BJ (cell line): ENCODE measurements at places on chromosomes 1 and 21.

DNA sequence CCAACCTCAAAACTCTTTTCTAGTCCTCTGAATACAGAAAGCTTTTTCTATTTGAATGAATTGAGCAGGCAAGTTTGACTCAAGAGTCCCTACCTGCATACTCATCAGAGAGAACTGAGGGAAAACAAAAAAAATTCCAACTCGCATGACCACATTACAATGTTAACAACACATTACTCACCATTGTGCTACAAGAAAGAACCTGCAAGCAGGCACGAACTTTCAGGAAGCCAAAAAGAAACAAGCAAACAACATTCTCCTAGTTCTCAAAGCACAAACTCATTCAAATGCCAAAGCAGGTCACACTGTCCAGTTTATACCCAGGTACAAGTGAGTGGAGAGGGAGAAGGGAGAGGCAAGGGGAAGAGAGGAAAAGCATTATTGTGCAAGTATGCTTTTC, 14.6 kb downstream of the OTUD7B start:
- no peak for DNase-seq

GRCh38 chr1:229058729-229059128, 212.2 kb upstream of the RAB4A start:
- DNase-seq, result no peak

- peak; percentile 2 for DNase-seq
Observed at GRCh38 chr1:247482747-247483146, 24.8 kb upstream of the OR2B11 start.

DNA sequence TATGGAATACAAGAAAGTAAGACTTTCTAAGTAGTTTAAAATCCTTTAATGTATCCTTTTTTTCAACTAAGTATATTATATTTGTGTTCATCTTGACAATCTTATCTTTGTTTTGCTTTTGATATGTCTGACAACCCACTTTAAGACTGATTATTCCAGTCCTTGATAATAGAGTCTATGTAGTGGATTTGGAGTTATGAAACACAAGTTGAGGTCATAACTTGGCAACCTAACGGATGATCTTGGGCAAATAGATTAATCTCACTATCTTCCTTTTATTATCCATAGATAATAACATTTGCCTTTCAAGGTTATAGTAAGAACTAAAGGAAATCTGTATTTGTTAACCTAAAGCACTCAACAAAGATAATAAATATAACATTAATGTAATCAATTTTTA, 4.8 kb upstream of the GBP2 start:
- DNase-seq, result no peak

DNA sequence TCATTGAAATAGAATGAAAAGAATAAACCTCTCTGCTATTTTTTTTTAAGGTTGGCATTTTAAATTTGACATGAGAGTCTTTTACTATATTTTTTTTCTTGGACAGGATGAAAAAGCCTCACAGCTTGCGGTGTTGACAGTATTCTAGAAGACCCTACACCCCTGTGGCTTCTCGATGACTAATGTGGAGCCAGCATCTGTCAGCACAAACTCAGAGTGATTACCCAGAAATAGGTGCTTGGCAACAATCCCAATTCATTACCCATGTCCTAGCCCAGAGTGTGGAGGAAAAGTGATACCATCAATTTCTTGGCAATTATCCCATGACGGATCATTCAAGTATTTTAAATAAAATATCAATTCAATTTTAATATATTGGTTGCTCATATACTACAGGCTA, 186.8 kb upstream of the MAP1LC3C start:
- DNase-seq, result no peak

DNA sequence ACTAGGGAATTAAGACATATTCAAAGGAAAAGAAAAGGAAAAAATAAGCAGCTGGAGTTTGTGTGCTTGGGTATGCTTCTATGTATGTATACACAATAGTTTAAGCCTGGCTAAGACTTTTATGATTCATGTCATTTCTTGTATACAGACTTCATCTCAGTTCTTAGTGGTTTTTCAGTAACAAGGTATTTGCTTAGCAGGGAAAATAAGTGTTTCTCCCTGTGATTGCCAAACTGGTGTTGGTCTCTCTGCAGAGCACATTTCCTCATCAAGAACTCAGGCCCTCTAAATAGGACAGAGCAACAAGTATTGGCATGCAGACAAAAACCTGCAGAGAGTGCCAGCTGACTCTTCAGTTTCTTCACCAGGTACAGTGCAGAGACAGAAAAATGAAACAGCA, 484.4 kb upstream of the ZRANB2 start:
- DNase-seq, result no peak

GRCh38 chr1:247840818-247841217, 878 bp downstream of the OR11L1 start:
- DNase-seq, result no peak

GRCh38 chr21:45129189-45129923, 55.0 kb downstream of the ADARB1 start:
- no peak for DNase-seq

DNA sequence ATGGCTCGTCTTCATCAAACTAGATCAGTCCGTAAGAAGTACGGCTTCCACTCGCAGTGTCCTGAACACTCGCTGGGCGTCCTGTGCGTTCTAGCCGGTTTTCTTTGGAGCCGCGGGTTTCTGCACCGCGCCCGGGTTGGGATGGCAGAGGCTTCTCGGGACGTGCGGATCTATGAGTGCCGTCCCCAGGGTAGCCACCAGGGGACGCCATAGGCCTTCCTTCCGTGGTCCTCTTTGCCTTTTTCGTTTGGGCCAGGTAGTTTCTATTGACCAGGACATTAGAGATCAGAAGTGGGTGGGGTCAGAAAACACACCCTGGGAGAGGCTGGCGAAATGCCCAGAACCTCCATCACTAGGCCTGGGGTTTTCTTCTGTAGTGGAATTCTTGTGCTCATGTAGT, 273.8 kb downstream of the FAM72C start:
- DNase-seq, result no peak

GRCh38 chr1:1374929-1375662, at the start of gene AURKAIP1:
Gene AURKAIP1, minus strand, starts transcription at chr1:1375207. Its CDS starts 451 bp downstream, at chr1:1374756.
- DNase-seq, result peak; percentile 99

DNA sequence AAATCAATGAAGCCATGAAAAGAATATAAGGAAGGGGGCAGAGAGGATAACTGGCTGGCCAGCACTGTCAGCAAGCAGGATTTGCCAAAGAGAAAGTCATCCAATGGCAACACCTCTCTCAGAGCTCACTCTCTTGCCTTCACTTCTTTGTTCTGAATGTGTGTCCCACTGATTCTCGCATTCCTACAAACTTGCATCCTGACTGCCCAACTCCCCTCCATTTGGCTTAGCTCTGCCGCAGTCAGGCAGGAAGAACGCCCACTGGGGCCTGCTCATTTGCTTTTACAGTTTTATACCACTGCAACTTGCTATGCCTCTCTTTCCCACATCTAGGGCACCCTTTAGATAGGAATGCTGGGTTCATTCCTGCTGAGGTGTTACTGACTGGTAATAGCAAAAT, 364.2 kb upstream of the ST6GALNAC5 start:
- DNase-seq, result no peak

- no peak for DNase-seq
Observed at GRCh38 chr1:168572633-168573032, 3.8 kb upstream of the XCL1 start.

DNA sequence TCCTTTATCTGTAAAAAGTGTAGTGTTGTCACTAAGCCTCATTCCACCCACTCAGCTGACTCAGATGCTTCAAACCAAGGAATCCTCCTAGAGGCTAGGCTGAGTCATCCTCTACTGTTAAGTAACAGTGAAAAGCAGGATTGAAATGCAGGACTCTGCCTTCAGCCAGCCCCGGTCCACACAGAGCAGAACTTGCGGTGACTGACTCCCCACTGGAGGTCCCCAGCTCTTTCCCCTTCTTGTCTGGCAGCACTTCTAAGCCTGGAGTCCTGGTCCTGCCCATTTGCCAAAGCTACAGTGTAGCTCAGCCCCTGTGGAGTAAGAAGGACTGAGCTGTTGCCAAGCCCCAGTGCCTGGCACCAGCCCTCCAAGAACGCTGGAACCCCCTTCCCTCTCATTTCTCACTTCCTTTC, 1.7 kb downstream of the RAB7B start:
- DNase-seq, result peak; percentile 79

- DNase-seq, result peak; percentile 50
Observed at GRCh38 chr1:221712198-221712684, 29.6 kb downstream of the DUSP10 start.

DNA sequence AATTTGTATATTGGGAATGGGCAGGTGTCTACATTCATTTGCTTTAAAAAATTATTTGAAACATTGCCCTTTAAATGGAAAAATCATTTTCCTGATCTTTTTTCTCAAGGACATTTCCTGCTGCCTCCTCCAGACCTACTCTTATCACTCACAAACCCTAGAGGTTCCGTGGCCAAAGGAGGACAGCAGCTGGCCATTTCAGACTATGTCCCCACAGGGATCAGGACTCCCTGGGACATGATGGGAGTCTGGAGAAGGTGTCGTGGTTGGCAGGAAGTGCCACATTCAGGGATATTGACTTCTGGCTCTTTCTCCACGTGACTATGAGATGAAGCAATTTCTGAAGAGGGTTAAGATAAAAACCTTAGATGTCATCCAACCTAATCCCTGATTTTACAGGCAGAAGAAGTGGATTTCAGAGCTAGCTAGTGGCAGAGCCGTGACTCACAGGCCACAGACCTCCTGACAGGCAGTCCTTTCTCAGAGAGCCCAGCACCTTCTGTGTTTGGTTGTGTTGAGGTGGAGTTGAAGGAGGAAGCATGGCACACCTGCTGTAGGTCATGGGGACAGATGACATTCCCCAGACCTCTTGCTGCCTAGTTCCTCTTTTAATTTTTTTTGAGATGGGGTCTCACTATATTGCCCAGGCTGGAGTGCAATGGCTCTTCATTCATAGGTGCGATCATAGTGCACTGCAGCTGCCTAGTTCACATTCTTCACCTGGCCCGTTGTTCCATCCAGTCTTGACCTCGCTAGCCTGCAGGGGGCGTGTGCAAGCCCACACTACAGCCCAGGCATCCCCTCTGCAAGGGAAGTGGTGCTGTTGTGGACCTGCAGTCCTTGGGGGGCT, 25.5 kb upstream of the IL10 start:
- DNase-seq, result no peak

GRCh38 chr1:96552451-96552850, 169.1 kb upstream of the PTBP2 start:
- DNase-seq, result no peak

DNA sequence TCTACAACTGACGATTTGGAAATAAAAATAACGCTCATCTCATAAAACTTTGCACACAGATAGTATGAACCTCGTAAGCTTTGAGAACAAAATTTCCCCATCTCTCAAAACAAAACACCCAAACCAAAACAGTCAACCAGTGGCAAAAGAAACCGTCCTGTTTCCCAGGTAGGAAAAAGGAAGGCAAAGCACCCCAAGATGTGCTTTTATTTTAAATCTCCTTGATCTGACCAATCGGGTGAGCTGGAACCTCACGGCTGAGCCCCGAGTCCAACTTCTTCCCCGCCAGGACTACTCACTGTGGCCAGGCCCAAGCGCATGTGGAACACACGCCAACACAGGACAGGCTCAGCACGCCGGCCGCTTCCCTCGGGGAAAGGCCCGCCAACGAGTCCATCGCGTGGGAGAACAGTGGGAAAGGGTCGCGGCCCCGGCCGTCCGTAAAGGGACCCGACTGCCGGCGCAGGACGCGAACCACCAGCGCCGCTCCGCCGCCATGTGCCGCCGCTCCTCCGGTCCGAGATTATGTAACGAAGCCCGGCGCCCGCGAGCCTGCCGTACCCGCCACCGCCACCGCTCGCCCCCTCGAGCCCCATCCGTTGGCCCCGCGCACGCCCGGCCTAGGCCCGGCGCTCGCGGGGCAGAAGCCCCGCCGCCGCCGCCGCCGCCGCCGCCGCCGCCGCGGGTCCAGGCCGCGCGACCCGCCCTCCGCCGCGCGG, 759 bp downstream of the AHCTF1 start:
- no peak for DNase-seq

- no peak for DNase-seq
Observed at GRCh38 chr1:89587729-89588161, 45.2 kb upstream of the LRRC8C start.

DNA sequence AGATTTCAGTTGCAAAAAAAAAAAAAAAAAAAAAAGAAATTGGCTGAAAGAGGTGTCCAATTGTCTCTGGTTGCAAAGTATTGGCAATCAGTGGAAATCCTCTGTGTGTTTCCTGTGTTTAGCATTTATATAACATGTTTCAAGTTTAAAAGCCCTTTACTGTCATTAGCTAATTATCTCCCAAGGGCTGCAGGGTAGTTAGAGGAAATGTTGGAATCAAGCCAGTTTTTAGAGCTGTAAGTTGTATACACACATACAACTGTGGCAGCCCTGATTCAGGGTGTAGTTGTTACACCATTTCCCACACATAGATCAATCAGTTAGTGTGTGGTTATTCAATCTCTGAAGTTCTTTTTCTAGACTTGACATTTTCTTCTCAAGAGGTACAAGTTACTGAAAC, 8.9 kb upstream of the ZNF326 start:
- no peak for DNase-seq

DNA sequence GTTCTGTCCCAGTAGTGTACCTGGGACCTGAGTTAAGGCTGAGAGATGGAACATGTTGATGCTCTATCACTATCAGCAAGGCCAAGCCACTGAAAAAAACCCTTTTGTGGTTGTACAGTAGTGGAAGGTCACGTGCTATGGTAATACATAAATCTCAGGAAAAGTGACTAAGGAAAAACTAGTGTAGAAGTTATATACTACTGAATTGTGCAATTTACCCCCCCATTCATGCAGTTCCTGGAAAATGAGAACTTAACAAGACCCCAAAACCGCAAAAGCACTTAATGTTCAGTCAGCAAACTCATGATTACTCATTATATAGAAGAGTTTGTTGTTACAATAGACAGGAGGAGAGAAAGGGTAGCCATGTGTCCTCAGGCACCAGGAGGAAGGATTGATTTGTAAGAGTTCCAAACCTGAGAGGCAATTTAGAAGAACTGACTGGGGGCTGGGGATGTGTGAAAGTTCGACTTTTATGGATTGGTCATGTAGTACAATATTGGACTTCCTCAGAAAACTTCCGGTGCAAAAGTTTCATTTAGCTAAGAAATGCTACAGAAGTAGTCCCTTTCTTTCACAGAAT, 91.6 kb downstream of the RGL1 start:
- DNase-seq, result no peak

DNA sequence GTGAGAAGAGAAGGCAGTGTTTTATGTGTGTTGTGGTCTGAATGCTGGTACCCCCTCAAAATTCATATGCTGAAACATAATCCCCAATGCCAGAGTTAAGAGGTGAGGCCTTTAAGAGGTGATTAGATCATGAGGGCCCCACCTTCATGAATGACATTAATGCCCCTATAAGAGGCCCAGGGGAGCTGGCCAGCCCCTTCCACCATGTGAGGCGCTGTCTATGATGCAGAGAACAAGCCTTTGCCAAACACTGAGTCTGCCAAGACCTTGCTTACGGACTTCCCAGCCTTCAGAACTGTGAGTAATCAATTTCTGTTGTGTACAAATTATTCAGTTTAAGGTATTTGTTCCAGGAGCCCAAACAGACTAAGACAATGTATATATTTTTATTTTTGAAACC, 20.2 kb downstream of the CAPZB start:
- DNase-seq, result no peak

GRCh38 chr1:175206687-175207086, 14.1 kb upstream of the KIAA0040 start:
- DNase-seq, result no peak
